ENCODE measurements at places on chromosomes 13 and 19.

GRCh38 chr13:98335721-98336120, 158.7 kb upstream of the RNF113B start:
- DNase-seq, result no peak

- DNase-seq, result no peak
Measured at GRCh38 chr19:55179606-55180484, at the start of gene SYT5. TSS of gene SYT5 (minus strand) at chr19:55180289. CDS start at chr19:55179041, 1,248 bp downstream.

GRCh38 chr13:34634448-34634847, 307.6 kb upstream of the NBEA start:
- no peak for DNase-seq

DNA sequence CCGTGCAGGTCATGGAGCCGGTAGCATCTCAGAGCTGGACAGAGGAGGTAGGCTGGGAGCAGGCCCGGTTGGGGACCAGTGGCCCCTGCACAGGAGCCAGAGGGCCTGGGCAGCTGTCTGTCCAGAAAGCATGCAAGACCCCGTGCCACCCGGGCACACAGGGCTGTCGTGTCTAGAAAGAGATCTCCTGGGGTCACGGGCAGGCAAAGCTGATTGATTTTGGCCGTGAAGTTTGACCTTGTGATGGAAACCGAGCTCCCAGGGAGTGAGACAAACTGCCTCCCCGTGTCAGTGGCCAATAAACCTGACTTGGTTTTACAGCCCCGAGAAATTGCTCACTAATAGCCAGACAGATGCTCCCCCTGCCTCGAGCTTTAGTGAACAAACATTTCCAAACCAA, 98.8 kb downstream of the KDM4B start:
- DNase-seq, result no peak

GRCh38 chr19:1210227-1210538, 4.6 kb downstream of the STK11 start:
- DNase-seq, result peak; percentile 84

- no peak for DNase-seq
Measured at GRCh38 chr13:73240193-73240592, 181.4 kb downstream of the KLF5 start.

DNA sequence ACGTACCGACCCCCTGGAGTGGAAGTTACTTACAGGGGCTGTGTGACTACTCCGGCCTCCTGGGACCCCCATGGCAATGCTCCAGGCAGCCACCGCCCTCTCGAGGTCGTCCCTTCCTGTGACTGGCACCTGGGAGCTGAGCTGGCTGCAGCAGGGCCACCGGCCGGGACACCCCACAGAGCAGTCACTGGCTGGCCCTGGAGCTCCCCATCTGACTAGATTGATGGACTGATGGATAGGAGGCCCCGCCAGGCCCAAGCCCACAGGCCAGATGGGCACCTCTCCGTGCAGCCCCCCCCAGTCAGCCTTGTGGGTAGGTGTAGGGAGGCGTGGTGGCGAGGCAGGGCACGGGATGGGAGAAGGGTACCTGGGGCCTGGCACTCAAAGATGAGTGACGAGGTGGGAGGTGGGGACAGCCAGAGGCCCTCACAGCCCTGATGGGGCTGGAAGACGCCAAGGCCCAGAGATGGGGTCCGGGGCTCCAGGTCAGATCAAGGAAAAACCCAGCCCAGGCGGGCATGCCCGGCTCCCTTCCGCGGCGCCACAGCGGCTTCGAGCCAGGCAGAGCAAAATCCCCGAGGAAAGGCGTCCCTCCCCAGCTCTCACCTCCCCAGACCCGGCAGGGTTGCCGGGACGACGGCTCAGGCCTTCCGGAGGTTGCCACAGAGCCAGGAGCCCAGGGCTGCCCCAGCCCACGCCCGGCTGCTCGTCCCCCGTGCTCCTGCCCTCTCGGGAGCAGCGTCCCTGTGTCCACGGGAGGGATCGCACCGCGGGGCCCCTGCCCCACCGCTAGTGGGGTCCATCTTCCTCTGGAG, 8.4 kb downstream of the SLC39A3 start:
- no peak for DNase-seq

DNA sequence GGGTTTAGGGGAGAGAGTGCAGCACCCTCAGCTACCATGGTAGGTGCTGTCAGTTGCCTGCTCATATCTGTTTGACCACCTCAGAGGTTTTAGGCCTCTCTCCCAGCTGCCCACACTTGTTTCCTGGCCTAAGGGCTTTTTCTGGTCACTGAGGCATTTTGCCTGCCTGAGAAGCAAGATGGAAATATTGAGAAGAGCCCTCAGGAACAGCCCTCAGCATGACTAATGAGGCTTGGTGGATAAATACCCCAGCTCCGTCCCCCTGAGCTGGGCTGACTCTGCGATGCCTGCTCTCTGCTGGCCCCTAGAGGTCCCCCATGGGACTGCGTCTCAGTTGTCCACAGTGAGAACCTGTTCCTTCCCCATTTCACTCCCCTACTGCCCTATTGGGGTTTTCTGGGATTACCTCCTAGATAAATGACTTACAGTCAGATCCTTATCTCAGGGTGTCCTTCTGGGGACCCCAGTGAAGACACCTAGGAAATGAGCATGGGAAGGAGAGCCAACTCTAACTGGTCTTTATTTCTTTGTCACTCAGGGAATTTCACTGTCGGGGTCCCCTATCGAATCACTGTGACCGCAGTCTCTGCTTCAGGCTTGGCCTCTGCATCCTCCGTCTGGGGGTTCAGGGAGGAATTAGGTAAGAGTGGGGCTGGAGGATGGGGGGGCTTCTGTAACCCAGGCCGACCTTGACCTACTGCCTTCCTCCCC, 13.3 kb downstream of the PALM3 start:
- no peak for DNase-seq

DNA sequence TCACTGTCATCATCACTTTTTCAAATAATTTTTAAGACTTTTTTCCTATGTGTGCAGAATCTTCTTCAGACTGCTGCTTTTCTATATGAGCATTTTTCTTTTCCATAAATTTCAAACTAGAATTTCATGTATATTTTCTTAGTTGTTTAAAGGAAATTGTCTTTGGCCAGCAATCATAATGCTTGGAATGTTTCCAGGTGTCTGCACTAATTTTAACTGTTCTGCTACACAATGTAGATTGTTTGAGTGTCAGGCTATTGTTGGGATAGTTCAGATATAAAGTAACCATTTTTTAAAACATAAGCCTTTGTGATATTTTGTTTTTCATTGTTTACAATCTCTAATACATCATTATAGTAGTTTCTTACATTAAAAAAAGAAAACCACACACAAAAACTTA, 1418.5 kb downstream of the EFNB2 start:
- DNase-seq, result no peak

DNA sequence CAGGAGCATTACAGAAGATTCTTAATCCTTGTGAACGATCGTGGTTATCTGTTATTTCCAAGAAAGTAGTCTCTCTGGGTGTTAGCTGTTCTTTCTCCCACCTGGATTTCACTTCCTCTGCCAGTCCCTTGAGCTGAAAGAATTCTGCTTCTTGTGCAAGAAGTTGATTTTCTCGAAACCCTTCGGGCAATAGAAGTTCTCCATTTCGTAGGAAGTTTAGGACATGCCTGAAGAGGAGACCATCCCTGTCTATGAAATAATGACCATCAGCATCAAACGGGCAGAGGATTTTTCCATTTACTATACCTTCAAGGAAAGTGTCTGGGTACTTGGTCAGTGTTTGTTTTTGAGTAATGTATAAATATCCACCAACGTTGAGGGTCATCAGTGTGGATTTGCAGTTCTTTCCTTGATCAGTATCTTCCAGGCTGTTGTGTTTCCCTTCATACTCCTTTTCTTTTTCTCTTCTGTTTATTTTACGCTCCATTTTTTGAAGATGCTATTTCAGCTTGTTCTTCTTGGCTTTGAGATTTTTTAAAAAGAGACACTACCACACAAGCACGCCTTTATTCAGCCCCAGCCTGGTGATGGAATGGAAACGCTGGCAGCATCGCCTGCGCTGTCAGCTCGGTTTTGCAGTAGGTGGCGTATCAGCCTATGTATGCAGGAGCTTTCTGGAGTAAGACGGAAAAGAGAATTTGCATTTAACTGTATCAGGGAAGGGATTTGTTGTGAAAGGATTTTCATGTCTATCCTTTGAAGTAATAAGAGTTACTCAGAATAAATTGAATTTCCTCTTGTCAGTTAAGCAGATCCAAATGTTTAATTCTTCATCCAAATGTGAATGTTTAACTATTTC, 6.5 kb downstream of the KCTD4 start:
- peak; percentile 95 for DNase-seq

- no peak for DNase-seq
Measured at GRCh38 chr13:41503356-41503755, 46.0 kb downstream of the RGCC start.

- DNase-seq, result no peak
Measured at GRCh38 chr13:92769046-92769445, 457.6 kb upstream of the GPC6 start.

DNA sequence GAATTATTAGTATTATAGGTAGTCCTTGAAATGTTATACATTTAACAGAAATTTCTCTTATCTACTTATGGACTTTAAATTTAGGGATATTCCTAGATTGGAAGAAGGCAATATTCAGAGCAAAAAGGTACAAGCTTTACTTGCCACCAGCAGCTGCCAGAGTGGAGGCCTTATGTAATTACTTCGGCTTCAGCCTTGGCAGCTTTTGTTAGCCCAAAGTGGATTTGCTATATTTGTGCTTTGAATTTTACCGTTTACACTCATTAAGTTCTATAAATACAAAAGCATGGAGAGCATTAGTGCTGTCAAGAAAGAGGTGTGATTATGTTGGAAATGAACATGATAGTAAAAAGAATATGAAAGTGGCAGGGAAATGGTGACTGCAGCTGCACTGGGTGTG, 319.9 kb downstream of the ATP8A2 start:
- no peak for DNase-seq

DNA sequence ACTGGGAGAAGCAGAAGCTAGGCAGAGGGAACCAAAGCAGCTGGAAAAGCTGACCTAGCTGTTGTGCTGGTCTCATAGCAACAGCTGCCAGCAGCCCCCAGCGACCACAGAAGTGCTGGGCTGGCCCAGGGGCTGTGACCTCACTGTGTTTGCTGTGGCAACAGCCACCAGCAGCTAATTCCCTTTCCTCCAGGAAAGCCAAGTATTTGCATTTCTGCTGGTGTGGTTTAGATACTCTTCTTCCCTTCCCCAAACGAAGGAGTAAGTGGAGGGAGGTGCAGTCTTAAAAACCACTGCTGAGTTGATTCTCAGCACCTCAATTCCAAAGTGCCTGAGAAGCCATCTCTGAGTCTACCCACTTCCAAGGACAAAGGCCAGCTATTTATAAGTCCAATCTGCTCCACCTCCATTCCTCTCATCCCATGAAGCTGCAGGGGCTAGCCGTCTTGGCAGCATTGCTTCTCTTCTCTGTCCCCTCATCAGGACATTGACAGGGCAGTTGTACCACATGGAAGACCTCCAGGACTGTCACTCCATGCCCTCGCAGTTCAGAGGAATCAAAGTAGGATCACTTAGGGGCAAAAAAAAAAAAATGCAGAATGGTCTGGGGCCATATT, 11.5 kb upstream of the CCDC97 start:
- peak; percentile 62 for DNase-seq

- no peak for DNase-seq
Measured at GRCh38 chr13:20137875-20138274, 23.0 kb downstream of the GJA3 start.

DNA sequence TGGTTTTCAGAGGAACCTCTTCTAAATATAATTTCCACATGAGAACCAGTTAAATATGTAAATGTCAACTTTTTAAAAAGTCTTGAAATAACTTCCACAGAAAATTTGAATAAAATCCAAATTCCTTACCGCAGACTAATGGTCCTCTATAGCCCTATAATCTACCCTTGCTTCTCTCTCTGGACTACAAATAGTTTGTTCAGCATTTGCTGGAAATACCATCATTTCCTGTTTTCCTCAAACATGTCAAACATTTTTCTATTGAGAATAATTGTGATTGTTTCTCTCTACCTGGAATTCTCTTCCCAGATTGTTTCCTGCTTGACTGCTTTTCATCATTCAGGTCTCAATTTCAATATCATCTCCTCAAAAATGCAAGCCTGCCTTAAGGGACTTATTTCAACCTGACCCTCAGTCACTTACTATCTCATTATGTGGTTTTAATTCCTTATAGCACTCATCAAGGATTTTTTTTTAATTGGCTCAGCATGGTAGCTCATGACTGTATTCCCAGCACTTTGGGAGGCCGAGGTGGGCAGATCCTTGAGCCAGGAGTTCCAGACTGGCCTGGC, 898.9 kb upstream of the MIR17HG start:
- DNase-seq, result no peak

DNA sequence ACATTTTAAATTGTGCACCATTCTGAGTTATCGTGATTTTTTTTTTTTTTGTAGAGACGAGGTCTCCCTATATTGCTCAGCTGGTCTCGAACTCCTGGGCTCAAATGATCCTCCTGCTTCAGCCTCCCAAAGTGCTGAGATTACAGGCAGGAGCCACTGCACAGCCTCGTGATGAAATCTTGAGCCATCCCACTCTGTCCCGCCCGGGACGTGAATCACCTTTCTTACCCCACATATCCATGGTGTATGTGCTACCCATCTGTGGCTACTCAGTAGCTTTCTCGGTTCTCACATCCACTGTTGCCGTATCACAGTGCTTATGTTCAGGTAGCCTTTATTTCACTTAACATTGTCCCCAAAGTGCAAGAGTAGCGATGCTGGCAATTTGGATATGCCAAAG, 26.5 kb downstream of the PAK4 start:
- DNase-seq, result no peak

GRCh38 chr13:50707628-50708027, 135.9 kb downstream of the DLEU7 start:
- DNase-seq, result no peak

DNA sequence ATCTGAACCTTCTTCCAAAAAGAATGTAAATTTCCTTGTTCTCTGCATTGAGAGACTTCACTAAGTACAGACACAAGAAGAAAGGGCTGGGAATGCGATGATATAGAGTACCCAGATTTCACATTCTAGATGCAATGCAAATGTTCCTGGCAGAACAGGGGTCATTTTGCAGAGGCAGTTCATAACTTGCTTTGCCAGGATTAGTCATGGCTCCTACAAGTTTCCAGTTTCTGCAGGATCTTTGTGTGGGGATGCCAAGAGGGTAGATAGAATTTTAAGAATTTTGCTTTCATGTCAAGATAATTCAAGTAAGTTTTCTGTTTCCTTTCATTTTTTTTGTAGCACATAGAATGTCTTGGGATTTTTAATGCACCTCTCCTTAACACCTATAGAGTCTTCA, 181.2 kb downstream of the FGF9 start:
- DNase-seq, result no peak

GRCh38 chr13:110136660-110137585, 170.0 kb downstream of the COL4A1 start:
- DNase-seq, result peak; percentile 52

DNA sequence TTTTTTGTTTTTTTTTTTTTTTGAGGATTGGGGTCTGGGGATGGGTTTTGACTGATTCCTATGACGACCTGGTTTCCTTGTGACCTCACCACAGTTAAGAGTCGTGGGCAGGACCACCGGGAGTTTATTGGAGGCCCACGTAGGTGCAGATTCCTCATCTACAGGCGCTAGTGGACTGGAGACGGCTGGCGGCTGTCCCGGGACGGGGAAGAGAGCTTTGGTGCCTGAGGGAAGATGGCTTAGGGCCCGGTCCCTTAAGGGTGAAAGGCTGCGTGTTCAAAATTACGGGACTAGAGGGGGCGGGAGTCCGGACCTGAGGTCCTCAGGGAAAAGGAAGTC, 682 bp upstream of the TEAD2 start:
- no peak for DNase-seq
